ENCODE measurements at places on chromosomes 12 and 14.

DNA sequence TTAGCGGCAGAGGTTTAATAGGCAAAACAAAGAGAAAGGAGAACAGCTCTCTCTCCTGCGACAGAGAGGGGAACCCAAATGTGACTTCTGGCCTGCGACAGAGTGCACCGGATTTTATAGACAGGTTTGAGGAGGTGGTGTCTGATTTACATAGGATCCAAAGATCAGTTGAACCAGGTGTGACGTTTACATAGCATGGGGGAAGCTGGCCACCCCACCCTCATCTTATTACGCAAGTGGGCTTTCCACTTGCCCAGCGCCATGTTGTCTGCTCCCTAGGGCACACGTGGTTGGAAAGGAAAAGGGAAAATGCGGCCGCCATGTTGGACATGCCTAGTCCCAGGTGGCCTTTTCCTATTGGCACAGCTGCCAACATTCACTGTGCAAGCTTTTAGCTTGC, 17.4 kb downstream of the BCL2L14 start:
- DNase-seq, result no peak

GRCh38 chr12:25992026-25992782, 33.7 kb downstream of the RASSF8 start:
- DNase-seq, result no peak

DNA sequence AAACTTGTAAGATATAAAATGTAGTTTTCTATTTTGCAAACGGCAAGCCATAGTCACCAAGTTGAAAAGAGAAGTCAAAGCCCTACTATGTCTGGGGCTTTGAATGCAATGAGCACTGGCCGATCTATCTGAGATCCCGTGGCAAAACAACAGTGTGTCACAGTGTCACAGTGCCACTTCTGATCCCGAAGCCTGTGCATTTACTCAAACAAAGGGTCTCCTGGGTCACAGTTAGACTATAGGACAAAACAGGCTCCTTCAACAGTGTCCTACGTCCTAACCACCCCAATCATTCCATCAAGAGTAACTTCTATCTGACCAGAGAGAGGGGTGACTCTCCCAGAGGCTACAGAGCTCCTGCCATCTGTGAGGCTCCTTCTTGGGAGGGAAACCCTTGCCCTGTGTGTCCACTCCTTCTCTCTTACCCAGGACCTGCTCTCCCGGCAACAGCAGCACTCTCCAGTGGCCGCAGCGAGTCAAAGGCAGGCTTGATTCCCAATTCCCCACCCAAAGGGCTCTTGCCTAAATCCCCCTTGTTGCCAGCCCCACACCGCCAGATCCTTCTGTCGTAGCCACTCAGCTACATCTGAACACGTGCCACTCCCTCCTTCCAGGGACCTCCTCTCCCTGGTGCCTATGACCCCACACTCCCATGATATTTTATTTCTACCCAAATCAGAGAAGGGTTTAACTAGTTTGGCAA, 14.0 kb upstream of the SELPLG start:
- no peak for DNase-seq

GRCh38 chr14:37985826-37986470, 221.8 kb upstream of the SSTR1 start:
- DNase-seq, result peak; percentile 61
